ENCODE measurements at places on chromosomes 7 and 10.

- DNase-seq: no peak
These were observed 182.8 kb upstream of the CHRM2 start for GRCh38 chr7:136685501-136686173.

DNA sequence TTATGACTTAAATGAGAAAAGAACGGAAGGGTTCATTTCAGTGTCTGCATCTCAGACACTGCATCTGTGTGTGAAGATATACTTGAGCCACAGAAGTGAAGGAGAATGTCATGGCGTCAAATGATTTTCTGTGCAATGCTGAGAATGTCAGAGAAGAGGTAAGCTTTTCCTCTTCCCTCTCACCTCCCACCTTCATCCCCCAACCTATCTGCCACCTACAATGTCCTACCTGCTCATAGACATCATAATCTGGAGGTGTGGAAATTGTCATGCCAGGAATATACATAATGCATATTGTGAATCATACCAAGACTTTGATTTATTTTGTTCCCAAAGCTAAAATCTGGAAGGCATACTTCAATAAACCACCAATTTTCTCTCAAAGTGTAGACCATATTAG is 53.7 kb downstream of the CTTNBP2 start:
- DNase-seq: no peak

DNA sequence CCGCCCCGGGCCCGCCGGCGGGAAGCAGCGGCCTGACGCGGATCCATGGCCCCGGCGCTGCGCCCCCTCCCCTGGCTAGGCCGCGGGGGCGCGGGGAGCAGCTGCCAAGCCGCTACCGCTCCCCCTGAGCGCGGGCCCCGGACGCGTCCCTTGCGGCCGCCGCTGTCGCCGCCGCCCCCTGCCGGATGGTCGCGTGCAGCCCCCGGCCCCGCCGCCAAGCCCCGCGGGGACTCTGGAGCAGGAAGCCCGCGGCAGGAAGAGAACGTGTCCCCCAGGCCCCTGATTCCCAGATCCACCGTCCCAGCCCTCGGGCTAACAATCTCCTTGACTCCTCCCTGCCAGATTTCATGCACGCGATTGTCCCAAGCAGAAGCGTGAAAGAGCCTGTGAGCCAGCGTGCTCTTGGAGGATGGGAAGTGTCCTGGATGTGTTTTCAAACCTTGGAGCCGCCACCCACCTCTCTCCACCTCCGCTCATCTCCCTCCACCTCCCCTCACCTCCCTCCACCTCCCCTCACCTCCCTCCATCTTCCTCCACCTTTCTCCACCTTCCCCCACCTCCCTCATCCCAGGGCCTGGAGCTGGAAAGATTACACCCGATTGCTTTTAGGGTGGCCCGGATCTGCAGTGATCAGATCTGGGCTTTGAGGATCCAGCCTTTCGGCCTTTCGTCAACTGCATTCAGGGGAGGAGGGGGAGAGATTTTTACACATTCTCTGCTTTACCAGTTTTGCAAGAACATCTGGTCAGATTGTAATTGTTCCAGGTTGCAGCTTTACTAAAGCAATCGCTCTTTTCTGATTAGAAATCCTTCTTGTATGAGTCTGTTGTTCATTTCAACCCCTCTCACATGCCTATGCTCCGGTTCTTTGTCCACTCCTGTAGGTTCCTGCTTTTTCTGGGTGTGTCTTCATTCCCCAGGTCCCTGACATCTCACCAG is 570 bp upstream of the PRTFDC1 start:
- no peak for DNase-seq

DNA sequence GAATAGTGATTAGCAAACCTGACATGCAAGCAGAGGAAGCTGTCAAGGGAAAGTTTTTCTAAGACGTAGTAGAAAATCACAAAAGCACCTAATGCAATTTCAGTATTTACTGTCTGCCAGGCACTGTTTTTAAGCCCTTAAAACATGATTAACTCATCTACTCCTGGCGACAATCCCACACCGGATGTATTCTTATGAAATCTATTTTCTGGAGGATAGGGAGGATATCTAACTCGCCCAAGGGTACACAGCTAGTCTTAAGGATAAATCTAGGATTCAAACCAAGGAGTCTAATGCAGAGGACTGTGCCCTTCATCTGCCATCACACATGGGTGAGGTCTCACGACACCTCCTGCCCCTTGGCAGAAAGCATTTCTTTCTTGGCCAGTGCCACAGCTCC is 47.8 kb upstream of the FIGNL1 start:
- no peak for DNase-seq

GRCh38 chr10:4176500-4177281 is 391.7 kb upstream of the KLF6 start:
- no peak for DNase-seq

- no peak for DNase-seq
These were observed 103.5 kb upstream of the PDLIM1 start for GRCh38 chr10:95394161-95394880.

GRCh38 chr7:1230411-1231213 is 2.1 kb upstream of the UNCX start:
- no peak for DNase-seq

- DNase-seq: no peak
These were observed 386.6 kb upstream of the POM121L12 start for GRCh38 chr7:52648872-52649271.

DNA sequence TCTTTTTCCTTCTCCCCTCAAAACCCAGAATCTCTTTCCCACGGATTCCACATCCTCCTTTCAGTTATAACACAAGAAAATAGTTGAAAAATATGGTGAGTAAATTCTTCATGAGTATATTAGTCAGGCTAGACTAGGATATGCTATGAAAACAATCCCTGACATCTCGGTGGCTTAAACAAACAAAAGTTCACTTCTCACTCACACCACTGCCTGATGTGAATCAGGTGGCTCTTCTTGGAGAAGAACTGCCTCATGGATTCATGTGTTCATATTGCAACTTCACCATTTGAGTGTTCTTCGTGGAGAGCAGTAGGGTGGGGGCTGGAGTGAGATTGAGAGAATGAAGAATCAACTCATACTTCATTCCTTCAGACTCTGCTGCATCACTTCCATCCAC is 204.1 kb downstream of the PHF14 start:
- no peak for DNase-seq

- DNase-seq: no peak
These were observed 24.7 kb upstream of the ST8SIA6 start for GRCh38 chr10:17479015-17479615.

GRCh38 chr7:21370283-21370982 is 57.5 kb upstream of the SP4 start:
- DNase-seq: no peak

DNA sequence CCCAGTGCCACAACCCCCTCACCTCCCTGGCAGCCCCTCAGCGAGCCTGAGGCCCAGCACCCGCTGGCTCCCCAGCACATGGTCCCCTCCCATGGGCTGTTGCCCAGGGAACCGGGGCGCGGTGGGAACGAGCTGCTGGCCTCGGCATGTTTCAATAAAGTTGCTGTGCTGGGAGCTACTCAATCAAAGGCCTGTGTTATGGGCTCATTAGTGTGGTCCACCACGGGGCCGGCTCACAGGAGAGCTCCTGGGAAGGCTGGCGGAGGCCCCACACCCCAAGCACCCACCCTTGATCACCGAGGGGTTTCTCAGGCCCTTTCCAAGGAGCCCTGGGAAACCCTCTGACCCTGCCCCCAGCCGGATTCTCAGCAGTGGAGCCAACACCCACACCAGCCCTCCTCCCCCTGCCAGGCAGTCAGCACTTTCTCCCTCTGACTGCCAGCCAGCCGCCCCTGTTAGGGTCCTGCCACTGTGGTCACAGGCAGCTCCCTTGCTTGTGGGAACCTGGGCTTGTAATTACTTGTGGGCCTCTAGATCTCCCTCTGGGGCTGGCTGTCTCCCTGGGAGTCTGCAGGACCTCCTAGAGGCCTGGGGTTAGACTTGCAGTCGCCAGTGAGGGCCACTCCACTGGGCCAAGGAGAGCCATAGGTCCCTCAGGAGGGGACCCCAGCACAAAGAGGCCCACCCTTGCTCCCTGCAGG is 24.8 kb upstream of the TRIM8 start:
- no peak for DNase-seq

DNA sequence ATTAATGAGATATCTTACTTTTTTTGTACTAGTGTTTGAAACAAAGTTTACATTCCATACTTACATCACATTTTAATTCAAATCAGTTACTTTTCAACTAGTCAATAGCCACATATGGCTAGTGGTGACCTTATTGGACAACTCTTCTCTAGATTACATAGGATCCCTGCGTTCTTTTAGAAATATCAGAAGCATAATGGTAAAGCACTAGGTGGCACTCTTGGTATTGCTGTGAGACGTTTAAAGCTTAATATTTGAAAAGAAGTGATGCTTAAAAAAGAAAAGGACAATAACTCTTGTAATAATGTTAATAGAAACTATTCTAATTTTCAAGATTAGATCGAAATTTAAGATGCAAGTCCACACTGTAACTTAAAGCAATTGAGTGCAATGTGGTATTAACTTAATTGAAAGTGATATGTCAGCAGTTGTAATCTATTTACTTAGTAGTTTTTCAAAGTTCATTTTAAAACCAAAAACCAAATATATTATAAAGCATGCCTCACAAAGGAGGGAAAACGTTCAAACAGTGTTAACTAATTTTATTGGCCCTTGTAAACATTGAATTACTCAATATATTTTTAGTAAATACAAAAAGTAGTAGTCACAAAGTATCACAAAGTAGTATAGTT is 339.1 kb downstream of the ATRNL1 start:
- DNase-seq: peak; percentile 33

GRCh38 chr7:42661312-42661711 is 250.6 kb downstream of the C7orf25 start:
- peak; percentile 31 for DNase-seq

DNA sequence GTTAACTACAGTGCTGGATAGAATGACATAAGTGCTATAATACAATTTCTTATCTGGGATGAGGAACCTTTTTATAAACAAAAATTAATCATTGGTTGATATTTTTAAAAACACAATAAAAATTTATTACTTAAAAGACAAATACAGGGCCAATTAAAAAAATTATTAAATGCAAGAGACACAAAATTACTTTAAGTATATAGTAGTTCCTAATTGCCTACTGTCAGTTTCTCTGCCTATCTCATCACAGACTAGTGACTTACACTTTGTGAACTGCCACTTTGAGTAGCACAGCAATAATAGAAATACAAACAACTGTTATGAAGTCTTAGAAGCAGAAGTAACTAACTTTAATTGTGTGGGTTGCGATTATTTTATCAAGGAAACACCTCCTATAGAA is 8.4 kb downstream of the TES start:
- DNase-seq: no peak

GRCh38 chr10:69710008-69710888 is 80.2 kb downstream of the FAM241B start:
- no peak for DNase-seq

- DNase-seq: no peak
These were observed 334.1 kb downstream of the GLRX3 start for GRCh38 chr10:130470286-130470685.

DNA sequence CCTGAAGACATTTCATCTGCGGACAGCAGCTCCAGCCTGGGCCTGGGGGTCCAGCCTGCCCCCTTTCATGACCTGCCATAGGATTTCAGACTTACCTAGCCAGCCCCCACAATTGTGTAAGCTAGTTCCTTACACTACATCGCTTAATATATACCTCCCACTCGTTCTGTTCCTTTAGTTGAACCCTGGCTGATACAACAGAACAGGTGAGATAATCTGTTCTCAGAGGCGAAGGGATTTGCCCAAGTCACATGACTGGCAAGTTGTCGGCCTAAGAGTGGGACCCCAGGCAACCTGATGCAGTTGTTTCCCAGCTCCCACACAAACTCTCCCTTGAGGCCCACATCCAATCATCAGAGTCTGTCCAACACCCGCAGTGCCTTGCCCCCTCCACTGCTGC is 168.2 kb downstream of the SH3PXD2A start:
- no peak for DNase-seq

- DNase-seq: no peak
These were observed 134.8 kb upstream of the GDF10 start for GRCh38 chr10:47165168-47165710.

DNA sequence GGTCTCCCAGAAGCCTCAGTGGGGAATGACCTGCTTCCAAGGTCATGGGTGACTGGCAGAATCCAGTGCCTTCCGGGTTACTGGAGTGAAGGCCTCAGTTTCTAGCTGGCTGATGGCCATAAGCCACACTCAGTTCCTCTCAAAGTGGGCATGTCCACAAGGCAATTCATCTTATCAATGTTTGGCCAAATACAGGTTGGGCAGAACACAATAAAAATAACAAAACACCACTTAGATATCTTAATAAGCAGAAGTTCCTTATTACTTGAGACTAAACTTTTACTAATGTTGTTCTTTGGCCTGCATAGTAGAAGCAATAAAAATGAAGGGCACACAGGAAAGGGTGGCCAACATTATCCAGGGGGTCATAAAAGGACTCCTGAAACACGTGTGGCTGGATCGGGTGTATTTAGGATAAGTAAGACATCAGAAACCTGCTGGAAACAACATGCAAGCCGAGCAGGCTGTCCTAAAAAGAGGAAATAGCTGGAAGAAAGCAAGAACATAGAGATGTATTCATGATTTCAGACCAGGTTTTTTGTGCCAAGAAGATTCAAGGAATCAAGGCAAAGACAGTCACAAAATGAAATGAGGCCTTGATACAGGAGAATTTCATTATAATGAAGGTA is 19.6 kb upstream of the AKR1C2 start:
- no peak for DNase-seq

GRCh38 chr7:131443496-131443895 is 112.9 kb downstream of the PODXL start:
- no peak for DNase-seq

- DNase-seq: peak; percentile 97
These were observed at the start of gene MALSU1 for GRCh38 chr7:23298885-23299769. Gene MALSU1, plus strand, starts transcription at chr7:23299339. Its CDS starts 14 bp downstream, at chr7:23299353.

- DNase-seq: peak; percentile 36
These were observed 163.1 kb downstream of the PRKCQ start for GRCh38 chr10:6416892-6417512.

DNA sequence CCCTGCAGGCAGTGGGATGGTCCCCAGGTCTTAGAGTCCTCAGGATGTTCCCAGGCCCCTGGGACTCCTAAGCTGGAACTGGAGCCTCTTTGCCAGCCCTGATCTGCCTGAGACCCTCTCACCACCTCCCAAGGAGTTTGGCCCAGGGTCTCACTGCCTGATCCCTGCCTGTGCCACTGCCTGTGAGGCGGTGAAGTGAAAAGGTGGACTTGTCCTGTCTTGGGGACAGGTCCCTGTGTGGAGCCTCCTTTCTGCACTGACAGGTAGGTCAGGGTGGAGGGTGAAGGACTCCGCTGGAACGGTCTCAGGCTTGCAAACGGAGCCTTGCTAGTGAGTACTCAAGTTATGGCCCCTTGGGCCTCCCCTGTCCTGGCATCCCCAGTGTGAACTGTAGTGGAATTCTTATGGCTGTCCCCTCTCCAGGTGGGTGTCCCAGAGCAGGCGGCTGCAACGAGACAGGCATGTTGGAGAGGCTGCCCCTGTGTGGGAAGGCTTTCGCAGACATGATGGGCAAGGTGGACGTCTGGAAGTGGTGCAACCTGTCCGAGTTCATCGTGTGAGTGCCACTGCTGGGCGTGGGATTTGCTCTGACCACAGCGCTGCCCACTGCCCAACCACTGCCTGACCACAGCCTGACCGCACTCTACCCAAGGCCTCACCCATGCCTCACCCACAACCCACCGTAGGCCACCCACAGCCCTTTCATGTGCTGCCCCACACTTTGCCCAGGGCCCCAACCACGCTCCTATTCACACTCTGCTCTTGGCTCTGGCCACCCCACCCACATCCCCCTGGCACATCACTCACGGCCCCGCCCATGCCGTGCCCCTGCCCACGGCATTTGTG is 19.5 kb downstream of the RAMP3 start:
- no peak for DNase-seq

Data from NCI-H460 (cell line).